ENCODE measurements at places on chromosomes 2 and 18. TPM values are rescaled to one million over a fixed set of nuclear protein-coding genes. Genes with fewer than 3 reads are reported as not detected.
A peak's percentile ranks its signal among the peaks of the same experiment; 100 is the strongest.

POU3F3 gene
- total RNA-seq: not detected

TUBA4B gene
- total RNA-seq: not detected

UGT1A4 gene
- total RNA-seq: not detected

ARHGAP28 gene
- total RNA-seq: 78.3 TPM

CAVIN2 gene
- total RNA-seq: 169 TPM

CTLA4 gene
- 3.0 TPM for total RNA-seq

CYS1 gene
- total RNA-seq: 1.7 TPM

OTX1 gene
- not detected for total RNA-seq

XIRP2 gene
- 1.6 TPM for total RNA-seq

STPG4 gene
- 0.20 TPM for total RNA-seq

SGPP2 gene
- total RNA-seq: 1.6 TPM

CD207 gene
- total RNA-seq: not detected

MC5R gene
- not detected for total RNA-seq

RFTN2 gene
- 4.3 TPM for total RNA-seq

- H3K27me3 ChIP-seq: no peaks in the 10 kb centered on the region
- no peak overlapping the region for H3K4me3 ChIP-seq
- DNase-seq: no peak
- no peaks in the 10 kb centered on the region for H3K36me3 ChIP-seq
- no peaks in the 10 kb centered on the region for H3K4me1 ChIP-seq
These were observed 34.7 kb upstream of the IL1RL1 start for GRCh38 chr2:102276549-102277201.

DNA sequence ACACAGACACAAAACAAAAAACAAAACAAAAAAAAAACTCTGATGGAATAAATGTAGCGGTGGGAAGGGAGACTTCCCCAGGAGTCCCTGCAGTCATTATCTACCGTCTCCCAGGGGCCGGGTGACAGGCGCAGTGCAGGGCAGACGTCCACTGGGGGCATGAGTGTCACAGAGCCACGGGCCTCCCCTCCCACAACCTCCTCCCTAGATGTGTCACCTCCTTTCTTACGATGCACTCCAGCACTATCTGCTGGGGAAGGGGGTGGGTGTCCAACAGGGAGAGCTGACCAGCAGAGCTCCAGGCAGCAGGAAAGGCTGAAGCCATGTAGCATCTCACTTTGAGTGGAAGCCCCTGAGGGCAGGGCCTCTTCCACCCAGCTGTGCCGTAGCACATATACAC is 84.5 kb downstream of the LONRF2 start:
- no peak for DNase-seq
- H3K27me3 ChIP-seq: no peaks in the 10 kb centered on the region
- peaks cover 32% of the 10 kb centered on the region for H3K4me1 ChIP-seq
- no peak overlapping the region for H3K27ac ChIP-seq
- no peak overlapping the region for H3K4me3 ChIP-seq

DNA sequence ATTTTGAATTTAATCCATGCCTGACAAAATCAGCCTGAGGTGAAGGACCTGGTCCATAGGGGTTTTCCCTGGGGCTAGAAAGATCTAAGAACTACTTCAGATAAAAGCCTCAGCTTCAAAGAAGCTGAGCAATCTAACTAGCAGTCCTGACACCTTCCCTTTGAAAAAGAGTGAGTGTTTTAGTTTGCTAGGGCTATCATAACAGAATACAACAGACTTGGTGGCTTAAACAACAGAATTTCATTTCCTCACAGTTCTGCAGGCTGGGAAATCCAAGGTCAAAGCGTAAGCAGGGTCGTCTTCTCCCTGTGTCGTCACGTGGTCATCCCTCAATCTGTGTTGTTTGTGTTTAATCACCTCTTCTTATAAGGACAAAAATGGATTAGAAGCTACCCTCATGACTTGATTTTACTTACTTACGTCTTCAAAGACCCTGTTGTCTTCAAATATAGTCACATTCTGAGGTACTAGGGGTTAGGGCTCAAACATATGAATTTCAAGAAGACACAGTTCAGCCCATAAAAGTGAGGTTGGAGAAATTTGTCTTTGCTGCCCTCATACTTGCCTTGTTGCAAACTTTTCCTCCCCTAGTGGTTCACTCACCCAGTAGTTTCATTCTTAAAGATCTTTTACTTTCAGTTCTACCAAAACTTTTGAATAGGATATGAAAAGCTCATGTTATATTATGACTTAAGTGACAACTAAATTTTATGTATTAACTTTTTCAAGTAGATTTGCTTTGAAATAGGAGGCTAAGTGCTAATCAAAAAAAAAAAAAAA is 673.8 kb downstream of the ARHGAP15 start:
- H3K27ac ChIP-seq: no peak overlapping the region
- no peak for DNase-seq
- no peaks in the 10 kb centered on the region for H3K4me1 ChIP-seq
- H3K36me3 ChIP-seq: no peaks in the 10 kb centered on the region

DNA sequence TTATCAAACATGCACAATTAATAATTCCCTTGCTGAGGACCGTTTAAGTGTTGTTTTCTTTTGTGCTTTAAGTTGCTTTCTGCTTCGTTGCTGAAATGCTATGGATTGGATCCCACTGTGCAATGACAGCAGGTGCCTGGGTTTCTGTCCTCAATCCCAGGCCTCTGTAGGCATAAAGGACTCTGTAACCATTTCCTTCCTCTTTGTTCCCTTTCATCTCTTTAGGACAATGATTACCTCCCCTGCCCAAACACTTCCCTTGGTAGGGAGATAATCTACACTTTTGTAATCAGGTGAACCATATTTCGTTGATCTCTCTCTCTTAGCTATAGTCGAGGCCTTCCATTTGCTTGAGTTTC is 58.6 kb upstream of the LYPD6B start:
- no peak for DNase-seq
- no peak overlapping the region for H3K4me3 ChIP-seq
- H3K4me1 ChIP-seq: no peaks in the 10 kb centered on the region
- no peaks in the 10 kb centered on the region for H3K36me3 ChIP-seq

- DNase-seq: no peak
- H3K4me1 ChIP-seq: no peaks in the 10 kb centered on the region
- no peak overlapping the region for H3K4me3 ChIP-seq
These were observed 285.7 kb upstream of the DCC start for GRCh38 chr18:52054324-52054723.

- H3K27me3 ChIP-seq: no peaks in the 10 kb centered on the region
- no peaks in the 10 kb centered on the region for H3K36me3 ChIP-seq
- no peak for DNase-seq
- H3K27ac ChIP-seq: peak overlapping the region; percentile 38
- H3K4me1 ChIP-seq: peaks cover 3% of the 10 kb centered on the region
- no peak overlapping the region for H3K4me3 ChIP-seq
These were observed 88.5 kb upstream of the SH3BP4 start for GRCh38 chr2:234863043-234863934.

GRCh38 chr18:74722237-74722636 is 124.6 kb downstream of the ZNF407 start:
- no peaks in the 10 kb centered on the region for H3K27me3 ChIP-seq
- H3K27ac ChIP-seq: no peak overlapping the region
- H3K4me1 ChIP-seq: no peaks in the 10 kb centered on the region
- no peak overlapping the region for H3K4me3 ChIP-seq
- DNase-seq: no peak

GRCh38 chr2:236638707-236639106 is 69.1 kb downstream of the ACKR3 start:
- no peak overlapping the region for H3K27ac ChIP-seq
- DNase-seq: peak; percentile 41
- H3K36me3 ChIP-seq: no peaks in the 10 kb centered on the region
- no peak overlapping the region for H3K4me3 ChIP-seq
- no peaks in the 10 kb centered on the region for H3K4me1 ChIP-seq

- no peaks in the 10 kb centered on the region for H3K36me3 ChIP-seq
- H3K27ac ChIP-seq: peak overlapping the region; percentile 91
- H3K27me3 ChIP-seq: no peaks in the 10 kb centered on the region
- H3K4me3 ChIP-seq: no peak overlapping the region
These were observed 97.6 kb upstream of the SLC39A10 start for GRCh38 chr2:195559431-195559914.

- peaks cover 7% of the 10 kb centered on the region for H3K4me1 ChIP-seq
- DNase-seq: no peak
- H3K4me3 ChIP-seq: no peak overlapping the region
- H3K36me3 ChIP-seq: no peaks in the 10 kb centered on the region
- H3K27ac ChIP-seq: no peak overlapping the region
These were observed 168.2 kb downstream of the FAM210A start for GRCh38 chr18:13558124-13558523.

DNA sequence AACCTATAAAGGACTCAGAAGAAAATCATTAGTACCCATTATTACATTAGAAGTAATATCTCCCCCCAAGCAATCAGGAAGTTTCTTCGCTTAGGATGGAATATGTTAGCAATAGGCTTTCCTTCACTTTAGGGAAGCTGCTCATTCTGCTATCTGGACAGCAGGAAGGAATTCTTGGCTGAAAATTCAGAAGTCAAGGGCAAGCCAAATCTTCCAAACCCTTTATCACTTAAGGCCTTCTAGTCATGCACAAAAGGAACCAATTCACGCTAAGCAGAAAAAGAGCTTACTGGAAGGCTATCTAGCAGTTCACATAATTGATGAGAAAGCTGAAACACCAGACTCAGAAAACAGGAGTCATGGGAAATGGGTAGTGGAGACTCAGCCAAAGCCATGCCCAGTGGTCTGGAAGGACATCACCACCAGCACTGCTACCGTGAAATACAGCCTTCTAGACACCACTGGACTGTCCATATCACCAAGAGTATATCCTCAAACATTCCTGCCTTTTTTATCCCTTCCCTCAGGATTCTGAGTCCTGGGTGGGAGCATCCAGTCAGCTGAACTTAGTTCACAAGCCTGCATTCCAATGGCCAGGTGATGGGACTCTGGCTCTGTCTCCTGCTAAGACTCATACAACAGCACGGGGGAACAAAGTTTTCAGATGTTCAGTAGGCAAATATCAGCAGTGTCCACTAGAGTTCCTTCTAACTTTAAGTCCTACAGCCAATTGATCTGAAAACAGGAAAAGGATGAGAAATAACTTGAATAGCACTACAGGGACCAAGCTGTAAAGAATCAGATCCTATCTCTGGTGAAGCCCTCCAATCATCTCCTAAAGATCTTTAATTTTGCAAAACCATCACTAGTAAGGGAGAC is 14.8 kb upstream of the ADAM17 start:
- H3K27ac ChIP-seq: no peak overlapping the region
- no peak overlapping the region for H3K4me3 ChIP-seq
- DNase-seq: no peak
- no peaks in the 10 kb centered on the region for H3K27me3 ChIP-seq

DNA sequence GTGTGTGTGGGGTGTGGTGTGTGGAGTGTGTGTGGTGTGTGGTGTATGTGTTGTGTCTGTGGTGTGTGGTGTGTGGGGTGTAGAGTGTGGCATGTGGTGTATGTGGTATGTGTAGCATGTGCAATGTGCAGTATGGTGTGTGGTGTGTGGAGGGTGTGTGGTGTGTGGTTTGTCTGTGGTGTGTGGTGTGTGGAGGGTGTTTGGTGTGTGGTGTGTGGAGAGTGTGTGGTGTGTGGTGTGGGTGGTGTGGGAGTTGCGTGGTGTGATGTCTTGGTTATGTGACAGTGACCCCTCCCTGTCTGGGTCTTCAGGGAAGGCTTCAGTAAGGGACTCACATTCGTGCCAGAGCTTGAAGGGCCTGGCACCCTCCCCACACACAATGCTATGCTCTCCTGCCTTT is 718.2 kb upstream of the SOX11 start:
- H3K4me1 ChIP-seq: no peaks in the 10 kb centered on the region
- DNase-seq: no peak
- no peaks in the 10 kb centered on the region for H3K27me3 ChIP-seq
- H3K4me3 ChIP-seq: no peak overlapping the region

GRCh38 chr18:75216212-75216910 is 5.8 kb downstream of the TSHZ1 start:
- no peaks in the 10 kb centered on the region for H3K36me3 ChIP-seq
- H3K4me1 ChIP-seq: peaks cover 35% of the 10 kb centered on the region
- H3K27me3 ChIP-seq: no peaks in the 10 kb centered on the region
- no peak overlapping the region for H3K4me3 ChIP-seq
- no peak for DNase-seq

DNA sequence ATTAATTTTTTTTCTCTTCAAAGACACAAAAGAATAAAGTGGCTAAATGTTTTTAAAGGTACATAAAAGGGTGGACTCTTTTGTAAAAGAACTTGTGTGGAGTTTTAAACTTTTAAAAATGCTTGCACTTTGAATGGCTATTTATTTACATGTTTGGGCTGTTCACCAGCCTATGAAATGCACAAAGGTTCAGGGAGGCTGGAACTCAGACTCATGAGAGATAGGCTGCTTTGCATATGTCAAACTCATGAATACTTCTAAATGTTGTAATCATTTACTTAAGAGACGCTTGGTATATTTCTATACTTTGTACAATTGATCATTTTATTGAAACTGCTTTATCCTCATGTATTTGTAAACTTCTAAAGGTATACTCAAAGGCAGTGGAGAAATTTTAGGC is 79.9 kb downstream of the ZEB2 start:
- no peaks in the 10 kb centered on the region for H3K27me3 ChIP-seq
- H3K36me3 ChIP-seq: no peaks in the 10 kb centered on the region
- peak overlapping the region; percentile 4 for H3K27ac ChIP-seq
- peaks cover 100% of the 10 kb centered on the region for H3K4me1 ChIP-seq

GRCh38 chr2:227370092-227370491 is 9.0 kb downstream of the TM4SF20 start:
- H3K27me3 ChIP-seq: no peaks in the 10 kb centered on the region
- H3K27ac ChIP-seq: peak overlapping the region; percentile 83
- no peak overlapping the region for H3K4me3 ChIP-seq
- no peaks in the 10 kb centered on the region for H3K36me3 ChIP-seq
- H3K4me1 ChIP-seq: no peaks in the 10 kb centered on the region
- no peak for DNase-seq

GRCh38 chr18:55097456-55098170 is 138.4 kb upstream of the CCDC68 start:
- H3K36me3 ChIP-seq: no peaks in the 10 kb centered on the region
- H3K27ac ChIP-seq: no peak overlapping the region

DNA sequence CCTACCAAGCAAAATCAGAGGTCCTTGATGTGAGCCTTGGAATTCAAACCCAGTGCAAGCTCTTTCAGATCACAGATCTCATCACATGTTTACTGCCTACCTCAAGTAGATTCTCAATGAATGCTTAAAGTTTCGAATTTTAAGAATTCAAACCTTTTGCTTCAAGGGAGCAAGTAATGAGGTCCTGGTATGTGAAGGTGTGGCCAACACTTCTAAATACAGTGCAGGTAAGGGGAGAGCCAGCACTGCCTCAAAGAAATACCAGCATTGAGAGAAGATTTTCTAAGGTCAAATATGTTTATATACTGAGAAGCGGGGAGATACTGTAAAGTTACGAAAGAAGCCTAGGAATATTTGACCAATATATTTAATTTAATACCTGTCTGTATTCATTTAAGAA is 19.7 kb upstream of the RNF152 start:
- H3K4me3 ChIP-seq: no peak overlapping the region
- H3K36me3 ChIP-seq: no peaks in the 10 kb centered on the region
- no peak for DNase-seq

DNA sequence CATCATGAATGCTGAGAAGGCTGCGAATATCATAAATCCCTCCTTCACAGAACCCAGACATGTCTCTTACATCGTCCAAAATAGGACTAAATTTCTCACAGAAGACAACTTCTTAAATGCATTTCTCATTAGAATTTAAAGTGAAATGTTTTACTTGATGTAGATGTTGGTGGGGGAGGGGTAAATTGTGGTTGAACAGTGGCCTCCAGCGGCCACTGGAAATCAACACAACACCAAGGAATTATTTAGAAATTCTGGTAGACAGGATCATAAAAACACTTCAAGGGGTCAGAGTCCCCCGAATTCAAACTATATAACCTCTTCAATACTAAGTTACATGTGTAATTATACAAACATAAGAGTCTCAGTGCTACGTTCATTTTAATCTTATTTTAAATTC is 135.9 kb downstream of the ABCA12 start:
- H3K4me3 ChIP-seq: no peak overlapping the region
- H3K27me3 ChIP-seq: no peaks in the 10 kb centered on the region
- no peak overlapping the region for H3K27ac ChIP-seq
- no peaks in the 10 kb centered on the region for H3K4me1 ChIP-seq

Measured in spleen (tissue), 13 donors.